ENCODE measurements at places on chromosomes 7 and 10. TPM values are rescaled to one million over a fixed set of nuclear protein-coding genes. Genes with fewer than 3 reads are reported as not detected.

DNA sequence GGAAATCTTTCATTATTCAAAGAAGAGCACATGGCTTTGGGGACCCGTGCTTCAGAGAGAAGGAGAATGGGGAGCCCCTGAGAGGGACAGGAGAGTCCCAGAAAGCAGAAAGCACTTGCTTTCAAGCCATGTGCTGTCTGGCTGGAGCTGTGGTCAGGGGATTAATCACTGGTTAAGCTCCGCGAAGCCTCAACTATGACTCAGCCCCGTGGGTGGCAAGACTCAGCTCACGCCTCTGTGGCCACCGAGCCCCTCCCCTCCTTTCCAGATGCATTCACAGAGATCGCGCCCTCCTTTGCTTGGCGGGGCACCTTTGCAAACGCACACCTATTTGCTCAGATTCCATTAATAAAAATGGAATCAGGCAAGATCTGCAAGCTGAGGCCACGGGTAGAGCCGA, 202.9 kb upstream of the TCERG1L start:
- no peak for DNase-seq

GRCh38 chr10:22805304-22805703, 90.9 kb upstream of the PIP4K2A start:
- no peak for DNase-seq

DNA sequence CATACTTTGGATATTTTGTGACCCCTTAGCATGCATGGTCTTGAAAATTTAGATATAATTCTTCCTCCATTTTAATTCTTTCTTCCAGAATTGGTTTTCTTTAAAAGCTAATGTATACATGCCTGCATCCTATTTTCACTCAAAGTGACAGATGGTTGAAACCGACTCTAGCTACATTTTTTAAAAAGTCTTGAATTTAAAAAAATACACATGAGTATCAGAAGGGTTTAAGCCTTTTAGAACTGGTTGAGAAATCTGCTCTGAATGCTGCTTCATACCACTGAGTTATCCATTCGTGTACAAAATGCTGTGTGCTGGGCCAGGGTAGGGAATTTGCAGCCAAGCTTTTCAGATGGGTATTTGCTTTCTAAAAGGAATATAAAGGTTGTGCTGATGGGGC, 16.5 kb downstream of the DYNC1I1 start:
- DNase-seq = no peak

GRCh38 chr7:41887416-41887815, 184.5 kb upstream of the INHBA start:
- no peak for DNase-seq

The KNDC1 gene
- 0.50 TPM for total RNA-seq

The AOAH gene
- total RNA-seq = 4.8 TPM

The GPR15LG gene
- not detected for total RNA-seq

The SRRT gene
- total RNA-seq = 87.0 TPM

The PAX4 gene
- total RNA-seq = not detected
